ENCODE measurements at places on chromosomes 6 and 20.

- no peak for DNase-seq
These were observed 1.3 kb upstream of the VNN1 start for GRCh38 chr6:132715204-132715603.

- DNase-seq: no peak
These were observed 27.5 kb downstream of the TGM2 start for GRCh38 chr20:38137441-38138037.

- no peak for DNase-seq
These were observed 72.0 kb upstream of the PRL start for GRCh38 chr6:22368794-22369193.

DNA sequence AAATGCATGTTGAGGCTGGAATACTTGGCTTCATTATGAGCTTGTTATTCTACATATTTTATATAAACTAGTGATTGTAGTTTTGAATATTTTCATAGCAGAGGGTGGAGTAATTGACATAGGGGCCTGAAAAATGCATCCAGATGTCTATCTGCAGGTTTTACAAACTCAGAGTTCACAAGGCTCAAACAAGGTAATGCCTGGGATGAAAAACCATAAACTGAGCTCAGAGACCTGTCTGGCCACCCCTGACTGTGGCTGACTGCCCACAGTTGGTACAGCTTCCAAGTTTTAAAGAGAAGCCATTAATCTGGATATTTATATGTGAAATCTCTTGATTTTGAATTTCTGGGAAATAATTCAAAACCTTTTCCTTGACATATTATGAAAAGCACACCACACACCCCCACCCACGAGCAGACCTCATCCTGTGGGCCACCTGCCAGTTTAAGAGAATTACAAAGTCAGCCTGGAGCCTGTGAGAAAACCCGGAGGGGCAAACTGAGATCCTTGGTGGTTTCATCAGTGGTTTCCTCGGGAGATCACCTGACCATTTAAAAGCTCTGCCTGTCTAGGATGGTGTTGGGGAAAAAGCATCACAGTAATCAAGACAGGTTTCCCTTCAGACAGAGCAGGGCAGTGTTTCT, 230.1 kb downstream of the SAMD5 start:
- peak; percentile 88 for DNase-seq

DNA sequence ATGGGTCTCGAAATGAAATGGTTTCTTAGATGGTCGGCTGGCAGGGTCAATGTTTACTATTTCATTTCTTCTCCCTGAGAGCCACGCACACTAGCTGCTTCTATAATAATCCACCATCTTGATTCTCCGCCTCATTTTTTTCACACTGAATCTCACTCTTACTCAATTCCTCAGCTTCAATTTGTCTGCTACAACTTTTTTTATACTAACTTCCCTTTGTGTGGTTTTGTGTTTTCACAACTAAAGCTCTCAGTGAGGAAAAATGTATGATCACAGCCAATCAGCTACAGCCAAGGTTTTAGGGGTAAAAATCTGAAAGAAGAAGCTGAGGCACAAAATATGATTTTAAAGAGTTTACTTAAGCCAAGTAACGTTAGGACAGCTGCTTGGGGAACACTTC, 1309.4 kb downstream of the EPHA7 start:
- no peak for DNase-seq

DNA sequence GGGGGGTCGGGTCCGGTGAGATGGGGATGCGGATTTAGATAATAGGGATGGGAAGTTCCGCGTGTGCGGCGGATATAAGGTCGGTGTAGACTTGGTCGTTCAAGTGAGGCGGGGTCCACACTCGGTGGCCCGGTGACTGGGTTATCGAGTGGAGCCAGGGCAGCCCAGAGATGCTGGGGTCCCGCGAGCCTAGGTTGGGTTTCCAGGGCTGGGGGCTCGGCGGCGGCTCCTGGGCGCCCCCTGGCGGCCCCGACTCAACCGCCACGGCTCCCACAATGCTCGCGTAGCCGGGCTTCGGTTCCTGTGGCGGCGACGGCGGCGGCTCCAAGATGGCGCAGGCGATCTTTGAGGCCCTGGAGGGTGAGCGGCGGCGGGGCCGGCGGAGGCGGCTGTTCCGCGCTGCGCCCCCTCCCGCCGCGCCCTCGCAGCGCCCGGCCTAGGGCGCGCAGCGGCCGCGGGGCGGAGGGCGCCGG, at the start of gene ZNF341:
TSS of gene ZNF341 (plus strand) at position 304 of the 473 bp plus-strand sequence. CDS start at position 330, 26 bp downstream.
- peak; percentile 45 for DNase-seq

DNA sequence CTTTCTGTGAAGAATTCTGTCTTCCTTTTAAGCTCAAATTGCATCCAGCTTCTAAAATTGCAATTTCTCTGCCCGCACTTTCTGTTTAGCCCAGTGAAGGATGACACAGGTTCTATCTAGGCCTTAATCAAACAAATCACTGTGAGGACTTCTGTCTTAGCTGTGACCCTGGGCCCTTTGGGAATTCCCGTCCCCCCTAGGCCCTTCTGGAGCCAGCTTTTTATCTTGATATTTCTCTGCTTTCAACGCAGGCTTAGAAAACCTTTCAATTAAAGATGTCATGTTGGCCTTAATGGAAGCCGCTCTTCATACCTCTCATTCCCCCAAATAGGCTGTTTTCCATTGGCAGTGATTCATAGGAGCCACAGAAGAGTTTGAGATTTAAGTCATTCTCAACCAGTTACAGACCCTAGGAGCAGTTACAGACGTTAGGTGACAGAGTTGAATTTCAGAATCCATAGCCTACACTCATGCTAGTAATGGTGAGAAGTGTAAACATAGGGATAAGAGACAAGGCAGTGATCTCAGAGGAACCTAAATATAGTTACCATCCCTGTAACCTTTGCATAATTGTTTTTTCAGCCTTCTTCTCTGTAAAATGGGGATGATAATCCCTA, 74.8 kb upstream of the FLRT3 start:
- DNase-seq: no peak

DNA sequence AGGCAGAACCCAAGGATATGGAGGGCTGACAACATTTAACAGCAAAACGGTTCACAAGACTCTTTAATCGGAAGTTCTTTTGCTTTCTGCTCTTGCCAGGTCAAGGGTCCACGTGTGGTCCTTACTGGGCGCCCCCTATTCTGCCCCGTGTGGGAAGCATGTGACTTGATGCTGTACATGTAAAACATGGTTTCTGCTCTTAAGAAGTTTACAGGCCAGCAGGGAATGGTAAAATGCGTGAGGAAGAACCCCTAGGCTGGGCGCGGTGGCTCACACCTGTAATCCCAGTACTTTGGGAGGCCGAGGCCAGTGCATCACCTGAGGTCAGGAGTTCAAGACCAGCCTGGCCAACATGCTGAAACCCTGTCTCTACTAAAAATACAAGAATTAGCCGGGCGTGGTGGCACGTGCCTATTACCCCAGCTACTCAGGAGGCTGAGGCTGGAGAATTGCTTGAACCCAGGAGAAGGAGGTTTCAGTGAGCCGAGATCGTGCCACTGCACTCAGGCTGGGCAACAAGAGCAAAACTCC, 19.3 kb downstream of the ZNF217 start:
- no peak for DNase-seq

DNA sequence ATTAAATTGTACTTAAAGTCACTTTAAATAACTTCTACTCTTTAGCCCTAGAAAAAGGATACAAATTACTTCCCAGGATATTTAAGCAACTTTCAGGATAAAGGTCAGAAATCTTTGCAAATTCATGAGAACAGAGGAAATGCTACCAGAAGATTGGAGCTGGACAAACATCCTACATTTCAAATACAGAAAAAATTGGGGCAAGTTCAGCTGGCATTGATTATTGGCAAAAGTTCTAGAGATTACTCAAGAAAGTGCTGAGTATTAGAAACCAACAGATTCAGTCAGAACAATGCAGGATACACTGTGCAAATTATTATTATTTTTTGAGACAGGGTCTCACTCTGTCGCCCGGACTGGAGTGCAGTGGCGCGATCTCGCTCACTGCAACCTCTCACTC, 6.0 kb downstream of the SLC22A23 start:
- no peak for DNase-seq

DNA sequence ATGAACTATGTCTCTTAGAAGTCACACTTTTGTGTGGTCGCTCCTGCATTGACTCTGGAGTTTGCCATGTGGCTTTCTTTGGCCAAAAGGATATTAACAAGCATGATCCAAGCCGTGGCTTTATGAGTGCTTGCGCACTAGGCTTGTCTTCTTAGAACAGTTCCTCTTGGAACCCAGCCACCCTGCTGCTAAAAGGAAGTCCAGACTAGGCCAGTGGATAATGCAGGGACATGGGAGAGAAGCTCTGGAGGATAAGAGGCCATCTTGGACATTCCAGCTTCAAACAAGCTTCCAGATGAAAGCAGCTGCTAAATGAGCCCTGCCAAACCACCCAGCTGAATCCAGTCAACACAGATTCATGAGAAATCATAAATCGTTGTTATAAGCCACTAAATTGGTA, 346.4 kb downstream of the CDC5L start:
- DNase-seq: no peak

DNA sequence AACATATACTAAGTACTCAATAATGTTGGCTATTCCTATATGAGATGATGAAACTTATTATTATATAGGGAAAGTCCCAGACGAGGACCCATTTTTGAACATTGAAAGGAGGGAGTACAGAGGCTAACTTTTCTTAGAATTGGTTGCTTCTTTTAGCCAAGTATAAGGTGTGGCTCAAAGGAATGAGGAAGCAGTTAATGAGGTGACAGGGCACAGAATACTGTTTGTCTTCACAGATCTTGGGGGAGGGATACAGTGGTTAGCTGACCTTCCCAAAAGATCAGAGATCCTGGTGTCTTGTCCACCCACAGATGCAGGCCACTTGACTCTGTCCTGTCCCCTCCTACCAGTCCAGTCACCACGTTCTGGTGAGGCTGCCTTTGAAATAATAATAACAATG, 67.8 kb upstream of the EPB41L1 start:
- DNase-seq: no peak

Measured in astrocyte of the cerebellum (primary cell).